Pancreas (tissue), 10 donors: ENCODE measurements at places on chromosomes 5 and 9.

- H3K36me3 ChIP-seq, result peaks cover 45% of the 10 kb centered on the region
- H3K27ac ChIP-seq, result no peak overlapping the region
- H3K4me3 ChIP-seq, result no peak overlapping the region
- no peaks in the 10 kb centered on the region for H3K27me3 ChIP-seq
- DNase-seq, result no peak
These were observed 32.5 kb downstream of the CSF1R start for GRCh38 chr5:150053713-150054392.

- no peaks in the 10 kb centered on the region for H3K27me3 ChIP-seq
- no peak overlapping the region for H3K27ac ChIP-seq
- DNase-seq, result no peak
- no peak overlapping the region for H3K4me3 ChIP-seq
- H3K36me3 ChIP-seq, result no peaks in the 10 kb centered on the region
These were observed 33.8 kb upstream of the ANXA2R start for GRCh38 chr5:43073597-43074546.

- no peaks in the 10 kb centered on the region for H3K36me3 ChIP-seq
- H3K27ac ChIP-seq, result no peak overlapping the region
- no peak for DNase-seq
- no peaks in the 10 kb centered on the region for H3K27me3 ChIP-seq
- no peak overlapping the region for H3K4me3 ChIP-seq
- peaks cover 9% of the 10 kb centered on the region for H3K4me1 ChIP-seq
These were observed 39.4 kb downstream of the CTNNAL1 start for GRCh38 chr9:108973895-108974294.

DNA sequence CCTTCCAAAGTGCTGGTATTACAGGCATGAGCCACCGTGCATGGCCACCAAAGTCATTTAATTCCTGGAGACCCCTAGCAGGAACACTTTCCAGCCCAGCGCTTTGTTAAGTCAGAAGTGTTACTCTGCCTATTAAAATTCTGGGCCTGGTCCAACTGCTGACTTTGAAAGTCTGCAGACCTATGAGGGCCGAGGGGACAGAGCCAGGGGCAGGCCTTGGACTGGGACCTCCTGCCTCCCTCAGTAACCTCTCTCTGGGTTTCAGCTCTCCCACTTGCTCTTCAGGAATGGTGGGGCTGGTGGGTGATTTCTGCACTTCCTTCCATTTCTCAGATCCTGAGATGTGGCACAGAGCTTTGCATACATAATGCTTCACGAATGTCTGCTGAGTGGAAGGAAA lies 9.7 kb downstream of the C5orf52 start:
- no peaks in the 10 kb centered on the region for H3K4me1 ChIP-seq
- DNase-seq, result no peak
- H3K27me3 ChIP-seq, result no peaks in the 10 kb centered on the region
- no peak overlapping the region for H3K27ac ChIP-seq
- no peak overlapping the region for H3K4me3 ChIP-seq

GRCh38 chr9:23412458-23412857 lies 413.6 kb downstream of the ELAVL2 start:
- H3K27me3 ChIP-seq, result no peaks in the 10 kb centered on the region
- no peaks in the 10 kb centered on the region for H3K4me1 ChIP-seq
- no peak overlapping the region for H3K4me3 ChIP-seq
- no peaks in the 10 kb centered on the region for H3K36me3 ChIP-seq
- no peak overlapping the region for H3K27ac ChIP-seq
- no peak for DNase-seq

DNA sequence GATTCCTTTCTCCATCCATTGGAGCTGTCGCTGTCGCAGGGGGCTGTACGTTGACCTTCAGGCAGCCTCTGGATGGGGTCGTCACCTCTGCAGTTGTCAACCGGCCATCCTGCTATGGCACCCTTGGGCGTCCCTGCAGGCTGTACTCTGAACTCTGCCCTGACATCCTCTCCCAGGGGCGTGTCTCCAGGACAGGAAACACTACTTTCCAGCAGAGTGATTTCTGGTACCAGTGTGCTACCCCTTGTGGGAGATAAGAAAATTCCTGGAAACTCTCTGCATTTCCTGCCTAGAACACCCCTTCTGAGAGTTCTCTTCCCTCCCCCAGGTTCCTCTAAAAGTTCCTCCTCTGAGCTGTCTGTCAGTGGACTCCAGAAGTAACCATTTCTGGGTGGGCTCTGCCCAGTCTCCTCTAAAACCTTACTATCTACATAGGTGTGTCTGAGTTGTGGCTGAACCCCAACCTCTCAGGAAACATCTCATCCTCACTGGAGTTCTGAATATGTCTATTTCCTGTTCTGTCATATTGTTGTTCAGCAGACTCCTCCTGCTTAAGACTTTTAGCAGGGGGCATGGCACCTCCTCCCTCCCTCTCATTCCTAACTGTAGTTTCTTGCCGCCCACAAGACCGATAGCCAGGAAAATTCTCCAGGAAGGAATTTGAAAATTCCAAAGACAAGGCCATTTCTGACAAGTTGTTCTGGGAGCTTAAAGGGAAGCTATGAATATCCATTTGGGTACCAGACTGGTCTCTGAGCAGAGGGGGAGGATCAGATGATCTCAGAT lies 145.3 kb upstream of the RASEF start:
- H3K27ac ChIP-seq, result no peak overlapping the region
- no peak for DNase-seq
- H3K4me1 ChIP-seq, result no peaks in the 10 kb centered on the region

- DNase-seq, result no peak
- no peak overlapping the region for H3K27ac ChIP-seq
- H3K36me3 ChIP-seq, result no peaks in the 10 kb centered on the region
- no peaks in the 10 kb centered on the region for H3K27me3 ChIP-seq
These were observed 37.8 kb downstream of the RALGPS1 start for GRCh38 chr9:126952205-126952977.

DNA sequence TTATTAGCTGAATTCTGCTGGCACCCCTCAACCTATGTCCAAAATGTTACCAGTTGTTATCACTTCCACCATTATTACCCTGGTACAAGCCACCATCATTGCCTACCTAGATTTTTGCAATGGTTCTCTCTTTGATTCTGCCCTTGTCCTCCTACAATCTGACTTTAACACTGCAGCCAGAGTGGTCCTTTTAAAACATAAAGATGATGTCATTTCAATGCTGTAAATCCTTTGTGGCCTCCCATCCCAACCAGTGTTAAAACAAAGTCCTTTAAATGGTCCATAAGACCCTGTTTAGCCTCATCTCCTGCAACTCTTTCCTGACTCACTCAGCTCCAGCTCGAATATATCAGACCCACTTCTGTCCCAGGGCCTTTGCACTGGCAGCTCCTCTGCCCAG lies 54.9 kb upstream of the FSTL4 start:
- no peak overlapping the region for H3K27ac ChIP-seq
- no peak overlapping the region for H3K4me3 ChIP-seq
- no peaks in the 10 kb centered on the region for H3K4me1 ChIP-seq
- no peaks in the 10 kb centered on the region for H3K36me3 ChIP-seq

DNA sequence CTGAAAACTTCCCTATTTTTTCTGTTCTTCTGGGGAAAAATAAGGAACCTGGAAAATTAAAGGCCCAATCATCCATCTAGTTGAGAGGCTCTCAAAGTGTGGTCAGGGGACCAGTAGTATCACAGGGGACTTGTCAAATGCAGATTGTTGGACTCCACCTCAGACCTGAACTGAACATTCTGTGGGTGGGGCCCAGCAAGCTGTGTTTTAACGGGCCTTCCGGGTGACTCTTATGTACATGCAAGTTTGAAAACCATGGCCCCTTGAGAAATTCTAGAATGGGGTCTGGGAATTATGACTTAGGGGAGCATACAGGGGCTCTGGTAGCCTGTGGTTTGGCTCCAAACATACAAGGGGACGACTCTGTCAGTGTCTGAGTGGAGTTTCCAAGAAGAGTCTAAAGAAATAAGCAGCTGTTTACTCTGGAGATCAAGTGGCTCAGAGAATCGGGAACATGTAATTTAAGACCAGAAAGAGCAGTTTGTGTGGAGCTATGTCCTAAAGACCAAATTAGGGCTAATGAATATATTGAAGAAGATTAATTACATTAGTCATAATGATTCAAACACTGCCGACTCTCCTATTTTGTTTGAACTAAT lies 177.4 kb downstream of the SLC28A3 start:
- DNase-seq, result no peak
- H3K4me3 ChIP-seq, result no peak overlapping the region
- H3K4me1 ChIP-seq, result no peaks in the 10 kb centered on the region
- no peaks in the 10 kb centered on the region for H3K27me3 ChIP-seq
- H3K36me3 ChIP-seq, result no peaks in the 10 kb centered on the region
- no peak overlapping the region for H3K27ac ChIP-seq

GRCh38 chr5:31442058-31442745 lies 89.7 kb downstream of the DROSHA start:
- H3K4me3 ChIP-seq, result no peak overlapping the region
- H3K27me3 ChIP-seq, result no peaks in the 10 kb centered on the region
- no peak overlapping the region for H3K27ac ChIP-seq

DNA sequence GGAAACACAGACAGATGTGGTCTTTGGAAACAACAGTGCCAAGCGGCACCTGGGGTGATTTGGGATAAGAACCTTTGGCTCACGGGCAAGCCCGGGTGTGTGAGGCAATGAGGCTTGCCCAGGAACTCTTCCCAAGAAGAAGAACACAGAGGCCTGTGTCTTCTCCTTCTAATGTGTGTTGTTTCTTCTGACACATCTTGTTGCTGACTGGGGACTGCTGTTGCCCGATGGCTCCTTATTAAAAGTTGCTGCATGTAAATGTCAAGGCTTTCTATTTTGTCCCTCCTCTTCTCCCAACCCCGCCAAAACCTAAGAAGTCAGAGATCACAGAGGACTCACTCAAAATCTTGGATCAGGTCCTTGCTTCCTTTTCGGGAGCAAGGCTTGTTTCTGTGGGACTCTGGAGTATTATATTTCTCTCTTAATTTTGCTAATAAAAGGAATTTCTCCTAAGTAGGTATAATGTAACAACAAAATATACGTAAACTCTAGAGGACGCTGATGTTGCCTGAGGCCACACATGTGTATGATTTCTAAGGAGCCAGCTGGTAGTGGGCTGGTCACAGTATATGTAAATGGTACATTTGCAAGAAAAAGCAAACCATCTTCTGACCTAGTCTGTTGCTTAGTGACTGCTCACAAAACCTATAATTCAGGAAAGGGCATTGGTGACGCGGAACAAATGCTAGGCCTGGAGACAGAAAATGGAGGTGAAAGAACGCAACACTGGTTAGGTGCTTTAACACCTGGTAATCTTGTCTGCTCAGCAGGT lies 232.5 kb downstream of the GADD45G start:
- no peaks in the 10 kb centered on the region for H3K36me3 ChIP-seq
- no peak overlapping the region for H3K4me3 ChIP-seq
- H3K27me3 ChIP-seq, result no peaks in the 10 kb centered on the region
- DNase-seq, result no peak
- no peaks in the 10 kb centered on the region for H3K4me1 ChIP-seq

- no peaks in the 10 kb centered on the region for H3K27me3 ChIP-seq
- H3K36me3 ChIP-seq, result no peaks in the 10 kb centered on the region
- H3K4me1 ChIP-seq, result no peaks in the 10 kb centered on the region
- no peak overlapping the region for H3K27ac ChIP-seq
- DNase-seq, result no peak
These were observed 14.6 kb downstream of the INIP start for GRCh38 chr9:112703304-112703703.

DNA sequence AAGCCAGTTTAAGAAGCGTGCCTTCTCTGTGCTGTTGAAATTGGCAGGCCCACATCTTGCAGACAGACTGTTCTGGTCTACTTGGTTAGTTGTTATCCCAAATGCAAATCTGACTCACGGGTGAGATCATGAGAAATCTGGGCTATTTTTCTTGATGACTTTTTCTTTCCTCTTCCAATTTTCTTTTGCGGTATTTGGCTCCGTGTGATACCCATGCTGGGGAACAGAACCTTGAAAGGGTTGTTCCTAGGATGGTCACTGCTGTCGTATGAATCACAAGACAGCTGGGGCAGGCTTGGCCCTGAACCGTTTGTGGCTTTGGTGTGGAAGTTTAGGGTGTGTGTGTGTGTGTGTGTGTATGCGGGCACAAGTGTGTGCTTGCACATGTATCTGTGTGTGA lies 24.6 kb downstream of the PDZD2 start:
- H3K4me1 ChIP-seq, result no peaks in the 10 kb centered on the region
- H3K27ac ChIP-seq, result no peak overlapping the region
- no peaks in the 10 kb centered on the region for H3K27me3 ChIP-seq
- no peaks in the 10 kb centered on the region for H3K36me3 ChIP-seq
- no peak overlapping the region for H3K4me3 ChIP-seq

GRCh38 chr5:105680858-105681475 lies 1989.8 kb downstream of the EFNA5 start:
- no peaks in the 10 kb centered on the region for H3K36me3 ChIP-seq
- H3K27ac ChIP-seq, result no peak overlapping the region
- no peak for DNase-seq
- H3K4me1 ChIP-seq, result no peaks in the 10 kb centered on the region
- H3K27me3 ChIP-seq, result no peaks in the 10 kb centered on the region

DNA sequence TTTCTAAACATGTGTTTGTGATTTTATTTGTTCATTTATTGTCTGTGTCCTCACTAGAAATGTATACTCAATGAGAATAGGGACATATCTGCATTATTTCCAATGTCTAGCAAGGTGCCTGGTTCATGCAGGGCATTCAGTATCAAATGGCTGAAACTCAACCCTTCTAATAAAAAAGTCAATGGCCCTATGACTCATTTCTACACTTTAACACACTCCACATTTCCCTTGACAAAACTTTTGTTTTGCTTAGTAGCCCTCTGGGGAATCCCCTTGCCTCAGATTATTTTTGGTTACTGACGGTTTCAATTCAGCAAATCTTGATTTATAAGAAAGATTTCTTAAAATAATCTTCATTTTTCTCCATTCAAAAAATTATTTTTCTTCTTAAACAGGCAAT lies 206.0 kb upstream of the DMRTA1 start:
- H3K4me3 ChIP-seq, result no peak overlapping the region
- no peak overlapping the region for H3K27ac ChIP-seq
- no peak for DNase-seq
- H3K4me1 ChIP-seq, result no peaks in the 10 kb centered on the region
- no peaks in the 10 kb centered on the region for H3K27me3 ChIP-seq
